ENCODE measurements at places on chromosomes 1 and 21.

DNA sequence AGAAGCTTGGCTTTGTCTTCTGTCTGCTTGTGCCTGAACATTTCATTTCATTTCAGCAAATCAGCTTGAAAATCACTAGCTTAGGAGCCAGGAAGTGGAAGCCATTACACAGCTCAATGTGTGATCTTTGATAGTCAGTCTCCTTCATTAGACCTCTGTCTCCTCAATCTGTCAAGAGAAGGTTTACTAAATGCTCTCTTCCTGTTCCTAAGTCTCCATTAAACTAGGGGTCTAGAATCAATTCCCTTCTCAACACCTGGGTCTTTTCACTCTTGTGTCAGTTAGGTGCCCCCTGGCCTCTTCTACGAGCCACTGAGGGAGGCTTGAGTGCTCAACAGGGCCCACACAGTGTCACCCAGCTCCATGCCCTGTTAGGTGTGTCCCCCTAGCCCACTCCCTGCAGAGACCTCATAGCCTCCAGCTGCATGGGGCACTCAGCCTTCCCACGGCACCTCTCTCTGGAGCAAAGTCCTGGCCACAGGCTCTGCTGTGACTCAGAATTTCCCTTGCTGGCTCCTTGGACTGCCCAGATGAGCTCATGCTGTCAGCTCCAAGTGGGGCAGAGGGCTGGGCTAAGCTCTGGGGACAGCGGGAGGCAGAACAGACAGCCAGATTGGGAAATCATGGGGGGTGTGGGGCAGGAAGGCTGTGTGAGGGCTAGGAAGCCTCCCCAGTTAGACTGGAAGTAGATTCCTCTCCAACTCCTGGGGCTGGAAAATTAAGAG, 115.7 kb upstream of the IPO9 start:
- DNase-seq = peak; percentile 4

DNA sequence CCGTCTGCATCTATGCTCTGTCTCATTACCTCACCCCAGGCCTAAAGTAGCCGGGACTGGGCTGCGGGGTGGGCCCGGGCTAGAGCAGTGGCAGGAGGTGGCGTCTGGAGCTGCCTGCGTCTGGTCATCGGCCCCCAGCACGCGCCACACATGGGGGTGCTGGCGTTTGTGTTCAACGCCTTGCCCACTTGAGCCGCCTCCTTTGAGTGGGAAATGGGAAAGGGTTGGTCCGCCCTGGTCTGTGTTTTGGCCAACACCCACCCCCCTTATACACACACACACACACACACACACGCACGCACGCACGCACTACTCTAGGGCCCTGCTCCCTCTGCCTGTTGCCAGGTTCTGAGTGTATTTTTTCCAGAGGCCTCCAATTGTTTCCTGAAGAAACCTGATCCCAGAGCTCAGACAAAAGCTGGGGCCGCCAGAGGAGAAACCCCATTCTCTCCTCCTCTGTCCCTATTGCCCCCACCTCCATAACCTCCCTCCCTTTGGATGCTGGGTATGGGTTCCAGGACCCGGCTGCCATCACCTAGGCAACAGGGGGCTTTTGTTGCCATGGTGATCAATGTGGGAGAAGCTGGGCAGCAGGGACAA, 10.1 kb downstream of the VANGL2 start:
- DNase-seq = no peak

DNA sequence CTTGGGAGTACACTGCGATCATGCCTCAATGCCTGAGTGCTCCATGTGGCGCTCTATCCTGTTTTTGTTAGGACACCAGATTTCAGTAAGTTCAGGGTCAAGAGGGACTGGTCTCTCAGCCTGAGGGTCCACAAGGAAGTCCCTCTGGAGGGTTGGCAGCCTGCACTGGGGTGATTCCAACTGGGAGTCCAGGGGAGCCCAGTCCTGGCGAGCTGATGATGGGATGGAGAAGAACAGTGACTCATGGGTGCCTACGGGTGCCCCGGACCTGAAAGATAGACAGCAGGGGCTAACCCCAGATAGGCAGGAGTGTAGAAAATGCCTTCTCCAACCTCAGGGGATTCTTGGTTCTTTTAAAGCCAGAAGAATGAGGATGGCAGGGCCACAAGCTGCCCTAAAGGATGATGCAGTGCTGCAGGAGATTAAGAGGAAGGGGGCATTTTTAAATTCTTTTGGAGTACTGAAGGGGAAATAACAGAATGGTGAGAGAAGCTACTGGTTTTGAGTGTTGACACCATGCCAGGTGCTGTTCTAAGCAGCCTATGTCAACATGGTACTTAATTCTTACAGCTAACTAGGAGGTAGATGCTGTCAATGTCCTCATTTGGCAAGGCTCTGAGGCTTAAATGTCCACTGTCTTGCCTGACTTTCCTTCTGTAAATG, 68.4 kb upstream of the TLR5 start:
- DNase-seq = no peak

- DNase-seq = no peak
Observed at GRCh38 chr1:109923946-109924275, 13.3 kb downstream of the CSF1 start.

- no peak for DNase-seq
Observed at GRCh38 chr21:45303751-45304475, 16.2 kb upstream of the POFUT2 start.

DNA sequence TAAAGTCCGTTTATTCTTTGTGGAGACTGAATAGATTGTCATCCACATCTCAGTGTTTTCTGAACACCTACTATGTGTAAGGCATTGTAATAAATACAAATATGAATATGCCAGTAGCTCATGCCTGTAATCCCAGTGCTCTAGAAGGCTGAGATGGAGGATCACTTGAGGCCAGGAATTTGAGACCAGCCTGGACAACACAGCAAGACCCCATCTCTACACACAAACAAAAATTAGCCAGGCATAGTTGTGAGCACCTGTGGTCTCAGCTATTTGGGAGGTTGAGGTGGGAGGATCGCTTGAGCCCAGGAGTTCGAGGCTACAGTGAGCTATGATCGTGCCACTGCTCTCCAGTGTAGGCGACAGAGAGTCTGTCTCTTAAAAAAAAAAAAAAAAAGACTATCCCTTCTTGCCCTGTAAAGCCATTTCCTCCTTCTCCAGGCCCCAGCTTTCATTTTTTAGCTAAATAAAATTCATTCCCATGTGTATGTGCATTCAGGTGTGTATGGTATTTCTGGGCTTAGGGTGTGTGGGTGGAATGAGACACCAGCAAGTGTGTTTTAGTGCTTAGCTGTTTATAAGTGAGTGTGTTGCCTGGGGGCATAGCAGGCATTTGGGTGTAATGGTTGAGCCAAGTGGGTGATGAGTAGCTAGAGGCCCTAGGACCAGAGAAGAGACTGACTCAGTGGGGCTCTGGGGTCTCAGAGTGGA, 7.8 kb downstream of the CELSR2 start:
- DNase-seq = no peak

GRCh38 chr1:41591891-41592290, 107.4 kb upstream of the EDN2 start:
- no peak for DNase-seq

DNA sequence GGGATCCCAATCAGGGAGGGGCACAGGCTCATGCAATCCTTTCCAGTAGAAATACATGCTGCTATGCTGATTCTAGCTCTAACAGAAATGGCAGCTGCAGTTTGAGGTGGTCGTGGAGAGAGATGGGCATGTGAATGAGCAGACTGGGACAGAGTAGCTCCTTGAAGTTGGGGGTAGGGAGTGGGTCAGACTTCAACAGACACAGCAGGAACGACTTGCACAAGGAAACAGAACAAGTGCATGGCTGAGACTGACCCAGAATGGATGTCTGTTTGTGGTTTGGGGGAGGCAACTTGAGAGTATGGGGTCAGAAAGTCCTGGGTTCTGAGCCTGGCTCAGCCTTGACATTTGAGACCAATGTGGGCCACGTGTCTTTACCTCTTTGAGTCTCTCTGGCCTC, 25.1 kb upstream of the TRABD2B start:
- DNase-seq = no peak

- DNase-seq = peak; percentile 72
Observed at GRCh38 chr1:75723989-75724471, 479 bp upstream of the ACADM start.

- DNase-seq = no peak
Observed at GRCh38 chr1:174090471-174090870, 68.3 kb upstream of the RC3H1 start.

- no peak for DNase-seq
Observed at GRCh38 chr1:203364094-203364801, 13.3 kb upstream of the FMOD start.

DNA sequence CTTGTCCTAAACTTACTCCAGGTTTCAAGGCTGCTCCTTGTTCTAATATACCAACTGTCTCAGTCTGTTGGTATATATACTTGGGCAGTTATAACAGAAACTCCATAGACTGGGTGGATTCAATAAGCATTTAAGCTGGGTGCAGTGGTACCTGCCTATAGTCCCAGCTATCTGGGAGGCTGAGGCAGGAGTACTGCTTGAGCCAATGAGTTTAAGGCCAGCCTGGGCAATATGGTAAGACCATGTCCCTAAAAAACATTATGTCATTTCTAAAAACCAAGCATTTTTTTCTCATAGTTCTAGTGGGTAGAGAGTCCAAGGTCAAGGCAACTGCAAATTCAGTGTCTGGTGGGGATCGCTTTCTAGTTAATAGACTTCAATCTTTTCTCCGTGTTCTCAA, 17.4 kb upstream of the CR1L start:
- DNase-seq = no peak

GRCh38 chr1:77797991-77798390, 18.5 kb downstream of the MIGA1 start:
- DNase-seq = no peak

DNA sequence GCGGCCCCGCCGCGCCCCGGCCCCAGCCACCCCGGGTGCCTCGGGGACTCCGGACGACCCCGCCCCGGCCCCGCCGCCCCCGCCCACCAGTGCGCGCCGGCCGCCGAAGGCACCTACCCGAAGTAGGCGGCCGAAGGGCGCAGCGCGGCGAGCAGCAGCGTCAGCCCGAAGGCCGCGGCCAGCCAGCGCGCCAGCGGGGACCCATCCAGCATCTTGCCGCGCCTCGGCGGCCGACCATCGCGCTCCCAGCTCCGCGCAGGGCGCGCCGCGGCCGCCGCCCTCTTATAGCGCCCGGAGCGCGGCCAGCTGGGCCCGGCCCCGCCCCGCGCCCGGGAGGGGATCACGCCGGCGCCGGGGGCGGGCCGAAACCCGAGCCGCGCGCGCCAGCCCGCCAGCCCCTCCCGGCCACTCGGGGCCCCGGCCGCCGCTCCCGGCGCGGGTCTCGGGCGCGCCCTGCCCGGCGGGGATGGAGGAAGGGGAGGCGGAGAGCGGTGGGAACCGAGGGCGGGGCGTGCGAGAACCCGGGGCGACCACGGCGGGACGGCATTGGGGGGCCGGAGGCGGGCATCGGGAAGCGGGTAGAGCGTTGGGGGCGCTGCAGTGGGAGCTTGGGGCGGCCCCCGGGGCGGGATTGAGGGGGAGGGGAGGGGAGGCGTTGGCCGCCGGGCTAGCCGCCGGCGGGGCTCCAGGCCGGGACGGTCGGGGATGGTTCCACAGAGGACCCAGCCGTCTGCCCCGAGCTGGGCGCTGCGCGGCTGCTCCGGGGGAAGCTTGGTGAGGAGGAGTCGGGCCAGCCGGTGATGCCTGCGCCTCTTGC, at the start of gene WNT9A:
TSS of gene WNT9A (minus strand) at position 257 of the 817 bp plus-strand sequence. CDS start at position 212, 45 bp downstream.
- no peak for DNase-seq

- no peak for DNase-seq
Observed at GRCh38 chr1:31435471-31436409, 22.7 kb downstream of the SERINC2 start.

DNA sequence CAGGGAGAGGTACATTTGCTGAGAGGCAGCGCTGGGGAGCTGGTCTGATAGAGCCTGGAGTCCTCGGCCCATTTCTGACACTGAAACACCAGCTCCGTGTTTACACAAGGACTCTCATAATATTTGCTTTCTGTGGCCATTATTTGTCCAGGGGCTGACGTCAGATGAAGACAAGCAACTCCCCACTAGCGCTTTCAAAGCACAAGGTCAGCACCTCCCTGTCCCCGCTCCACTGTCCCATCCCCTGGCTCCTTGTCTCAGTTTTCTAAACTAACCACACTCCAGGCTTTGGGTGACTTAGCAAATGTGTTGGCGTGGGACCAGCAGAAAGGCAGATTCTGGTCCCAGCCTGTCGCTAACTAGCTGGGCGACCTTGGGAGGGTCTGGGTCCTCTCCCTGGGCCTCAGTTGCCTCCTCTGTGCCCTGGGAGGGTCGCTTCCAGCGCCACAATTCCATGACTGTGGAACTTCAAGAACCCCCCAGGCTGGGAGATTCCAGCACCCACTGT, 37.4 kb upstream of the ZBTB40 start:
- DNase-seq = no peak

- DNase-seq = no peak
Observed at GRCh38 chr1:116664366-116664977, 3.1 kb downstream of the IGSF3 start.

- no peak for DNase-seq
Observed at GRCh38 chr1:10890491-10891071, 94.1 kb upstream of the CASZ1 start.

- DNase-seq = no peak
Observed at GRCh38 chr1:76625886-76626678, 241.2 kb upstream of the ST6GALNAC5 start.

DNA sequence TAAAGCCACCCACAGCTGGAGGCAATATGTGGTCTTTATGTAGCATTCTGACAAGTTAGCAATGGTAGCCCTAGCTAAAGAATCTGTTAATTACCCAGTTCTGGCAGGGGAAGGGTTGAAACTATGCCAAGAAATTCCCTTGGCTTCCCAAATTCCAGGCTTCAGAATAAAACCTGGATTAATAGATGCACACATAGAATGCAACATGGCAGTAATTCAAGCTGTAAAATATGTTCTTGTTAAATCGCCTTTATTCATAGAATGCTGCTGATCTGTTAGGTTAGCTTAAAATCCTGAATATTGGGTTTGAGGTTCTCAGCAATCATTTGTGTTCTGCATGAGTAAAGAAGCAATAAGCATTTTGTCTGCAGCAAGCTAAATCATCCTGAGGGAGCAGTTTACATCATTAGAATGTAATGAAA, 80.1 kb downstream of the ZNF326 start:
- DNase-seq = no peak

GRCh38 chr21:42222386-42222785, 3.4 kb downstream of the ABCG1 start:
- no peak for DNase-seq

DNA sequence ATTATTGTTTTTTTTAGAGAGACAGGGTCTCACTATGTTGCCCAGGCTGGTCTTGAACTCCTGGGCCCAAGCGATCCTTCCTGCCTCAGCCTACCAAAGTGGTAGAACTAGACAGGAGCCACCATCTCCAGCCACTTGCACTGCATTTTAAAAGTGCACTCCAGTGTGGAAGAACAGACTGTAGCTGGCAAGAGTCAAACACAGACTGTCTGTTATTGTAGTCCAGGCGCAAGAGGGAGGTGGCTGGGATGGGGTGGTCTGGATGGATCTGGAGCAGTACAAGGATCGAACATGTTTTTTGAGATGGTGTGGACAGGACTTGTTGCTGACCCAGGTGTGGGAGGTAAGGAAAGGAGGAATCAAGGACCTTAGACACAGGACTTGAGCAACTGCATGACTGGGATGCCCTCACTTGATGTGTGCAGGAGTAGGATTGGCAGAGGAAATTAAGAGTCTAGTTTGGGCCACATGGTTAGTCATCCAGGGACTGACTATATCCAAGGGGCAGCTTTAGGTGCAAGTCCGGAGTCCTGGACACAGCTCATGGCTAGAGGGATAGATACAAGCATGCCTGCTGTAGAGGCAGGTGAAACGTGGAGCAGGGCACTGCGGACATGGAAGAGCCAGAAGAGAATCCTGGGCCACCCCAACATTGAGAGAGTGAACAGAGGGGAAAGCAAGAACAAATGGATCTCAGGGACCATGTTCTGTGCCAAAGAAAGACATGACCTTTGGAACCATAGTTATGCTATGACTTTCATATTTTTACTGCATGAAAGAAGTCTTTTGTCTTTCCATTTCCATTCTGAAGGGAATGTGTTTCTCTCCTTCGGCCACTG, 42.0 kb downstream of the ELK4 start:
- no peak for DNase-seq

- DNase-seq = no peak
Observed at GRCh38 chr1:4171480-4172450, 271.7 kb upstream of the C1orf174 start.

All from stimulated activated CD4-positive, alpha-beta T cell treated with anti-CD3 and anti-CD28 coated beads, Interleukin-1b, Interleukin-23, amount 100 ng/mL, for 48 hours (primary cell).